ENCODE measurements at places on chromosomes 12 and 14. TPM values are rescaled to one million over a fixed set of nuclear protein-coding genes. Genes with fewer than 3 reads are reported as not detected.

MUCL1 gene
- total RNA-seq = not detected

MSRB3 gene
- 104 TPM for total RNA-seq

EPYC gene
- total RNA-seq = not detected

LMNTD1 gene
- 0.75 TPM for total RNA-seq
